ENCODE measurements at places on chromosomes 3 and 15.

DNA sequence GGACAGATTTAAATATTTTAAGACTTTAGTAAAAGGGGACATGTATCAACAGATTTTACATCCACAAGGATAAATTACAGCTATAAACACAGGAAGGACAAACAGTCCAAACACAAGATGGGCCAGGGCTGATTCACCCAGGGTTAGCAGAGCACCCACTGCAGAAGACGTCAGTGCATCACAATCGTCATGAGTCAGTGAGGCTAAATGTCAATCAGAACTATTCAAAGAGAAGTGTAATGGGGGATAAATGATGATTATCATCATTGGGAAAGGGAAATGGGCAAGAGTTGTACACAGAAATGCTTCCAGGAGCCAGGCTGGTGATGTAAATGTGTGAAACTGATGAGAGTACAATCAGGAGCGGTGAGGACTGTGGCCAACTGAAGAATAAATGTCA, 226.8 kb downstream of the PLCL2 start:
- no peak for DNase-seq

GRCh38 chr3:58507356-58508078, 15.6 kb downstream of the KCTD6 start:
- no peak for DNase-seq

GRCh38 chr15:41487802-41488201, 5.9 kb upstream of the ITPKA start:
- DNase-seq, result no peak

DNA sequence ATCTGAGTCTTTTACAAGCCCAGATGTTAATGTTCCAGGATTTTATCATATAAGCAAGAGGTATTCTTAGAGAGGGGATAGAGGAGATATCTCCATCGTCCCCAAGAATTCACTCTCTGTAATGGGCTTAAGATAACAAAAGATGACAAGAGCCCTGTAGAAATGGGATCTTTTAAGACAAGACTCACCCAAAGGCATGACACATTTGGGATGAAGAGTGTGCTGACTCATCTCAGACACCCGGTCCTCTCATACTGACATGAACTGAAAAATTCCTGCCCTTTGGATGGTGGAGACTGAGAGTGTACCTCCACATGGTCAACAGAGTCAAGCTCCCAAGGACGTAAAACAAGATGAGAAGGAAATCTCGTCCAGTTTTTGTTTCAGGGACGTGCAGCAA, 11.0 kb downstream of the LEKR1 start:
- DNase-seq, result peak; percentile 38

DNA sequence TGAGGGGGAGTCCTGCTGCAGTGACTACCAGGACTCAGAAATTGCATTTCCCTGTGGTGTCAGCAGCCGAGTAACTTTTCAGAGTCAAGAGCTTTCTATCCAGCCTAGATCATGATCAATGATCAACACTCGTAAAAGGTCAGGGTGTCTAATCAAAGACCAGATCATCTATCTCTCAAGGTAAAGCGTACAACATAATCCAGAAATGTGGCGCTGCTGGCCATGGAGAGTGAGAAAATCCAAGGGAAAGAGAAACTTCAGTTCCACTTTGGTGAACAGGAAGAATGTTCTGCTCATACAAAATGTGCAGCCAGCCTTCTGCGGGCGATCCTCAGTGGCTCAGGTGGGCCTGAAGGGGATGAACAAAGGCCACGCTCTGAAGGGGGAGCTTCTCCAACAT, 1005.8 kb upstream of the NR2F2 start:
- DNase-seq, result no peak

DNA sequence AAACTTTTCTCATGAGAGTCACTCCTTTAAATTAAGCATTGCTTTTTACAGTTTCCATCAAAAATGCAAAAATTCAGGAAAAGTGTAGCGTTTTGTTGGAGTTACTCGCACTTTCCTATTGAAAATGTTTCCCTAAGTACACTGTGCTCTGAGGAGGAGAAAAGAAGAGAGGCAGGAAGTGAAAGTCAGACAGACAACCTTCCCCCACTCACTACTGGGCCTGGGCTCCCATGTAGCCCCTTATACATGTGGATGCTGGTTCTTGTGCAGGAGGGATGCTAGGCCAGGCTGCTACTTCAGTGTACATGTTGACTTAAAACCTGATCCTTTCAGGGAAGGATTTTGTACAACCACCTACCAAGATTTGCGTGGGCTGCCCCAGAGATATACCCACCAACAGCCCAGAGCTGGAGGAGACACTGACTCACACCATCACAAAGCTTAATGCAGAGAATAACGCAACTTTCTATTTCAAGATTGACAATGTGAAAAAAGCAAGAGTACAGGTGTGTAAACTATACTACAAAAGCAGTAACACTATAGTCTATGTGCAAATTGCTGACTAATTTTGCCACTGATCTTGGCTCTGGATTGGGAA, 15.1 kb downstream of the KNG1 start:
- no peak for DNase-seq

- no peak for DNase-seq
Observed at GRCh38 chr15:90881978-90882721, 2.2 kb upstream of the FES start.

- no peak for DNase-seq
Observed at GRCh38 chr3:45441584-45442310, 53.4 kb downstream of the LARS2 start.

- DNase-seq, result no peak
Observed at GRCh38 chr15:70788114-70789049, 25.0 kb upstream of the UACA start.

- DNase-seq, result peak; percentile 88
Observed at GRCh38 chr3:45123581-45124269, 22.5 kb downstream of the CDCP1 start.

DNA sequence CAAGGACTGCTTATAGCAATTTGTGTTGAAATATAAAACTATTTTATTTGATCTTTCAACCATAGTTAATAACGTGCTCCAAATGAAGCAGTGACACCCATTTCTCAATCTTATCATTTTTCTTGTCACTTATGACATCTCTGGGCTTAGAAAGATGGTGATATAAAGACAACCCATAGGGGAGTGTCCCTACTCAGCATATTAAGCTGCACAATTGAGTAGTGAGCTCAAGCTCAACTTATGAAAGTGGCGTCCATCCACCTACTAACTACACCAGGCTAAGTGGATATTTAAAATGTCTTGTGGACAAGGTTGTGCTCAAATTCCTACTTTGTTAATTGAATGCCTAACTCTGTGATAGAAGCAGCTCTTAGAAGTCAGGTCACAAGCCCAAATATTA, 46.7 kb downstream of the SLC9C1 start:
- no peak for DNase-seq

GRCh38 chr3:44521721-44522120, 33.3 kb upstream of the ZKSCAN7 start:
- DNase-seq, result no peak

DNA sequence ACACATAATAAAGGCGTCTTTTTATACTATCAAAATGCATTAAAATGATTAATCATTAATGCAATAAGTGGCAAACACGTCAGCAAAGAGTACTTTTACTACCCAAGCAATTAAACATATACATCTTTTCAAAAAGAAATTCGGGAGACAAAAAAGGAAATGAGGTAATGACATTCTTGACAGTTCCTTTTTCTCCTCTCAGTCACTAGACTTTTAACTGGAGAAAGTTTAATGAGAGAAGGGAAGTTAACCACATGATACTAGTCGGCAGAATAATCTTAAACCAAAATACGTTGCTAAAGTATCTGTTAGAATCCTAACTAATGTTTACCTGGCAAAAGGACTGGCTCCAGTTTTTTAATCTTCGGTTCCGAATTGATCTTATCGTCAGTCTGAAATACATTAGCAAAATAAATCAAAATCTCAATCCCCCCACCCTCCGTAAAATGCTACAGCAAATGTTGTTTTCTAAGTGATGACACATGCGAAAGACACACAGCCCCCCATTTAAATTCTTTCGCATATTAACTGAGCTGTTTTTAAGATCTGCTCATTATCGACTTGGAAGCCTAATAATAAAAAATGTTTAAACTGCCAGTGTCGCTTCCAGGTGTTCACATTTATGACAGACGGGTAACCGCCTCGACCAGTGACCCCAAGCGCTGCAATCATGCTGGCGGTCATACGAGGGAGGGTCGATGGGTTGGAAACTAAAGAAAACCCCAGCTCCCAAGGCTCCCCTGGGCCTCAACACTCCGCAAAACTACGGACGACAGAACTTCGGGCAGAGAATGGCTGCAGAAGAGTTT, 778 bp downstream of the MTMR10 start:
- peak; percentile 16 for DNase-seq

DNA sequence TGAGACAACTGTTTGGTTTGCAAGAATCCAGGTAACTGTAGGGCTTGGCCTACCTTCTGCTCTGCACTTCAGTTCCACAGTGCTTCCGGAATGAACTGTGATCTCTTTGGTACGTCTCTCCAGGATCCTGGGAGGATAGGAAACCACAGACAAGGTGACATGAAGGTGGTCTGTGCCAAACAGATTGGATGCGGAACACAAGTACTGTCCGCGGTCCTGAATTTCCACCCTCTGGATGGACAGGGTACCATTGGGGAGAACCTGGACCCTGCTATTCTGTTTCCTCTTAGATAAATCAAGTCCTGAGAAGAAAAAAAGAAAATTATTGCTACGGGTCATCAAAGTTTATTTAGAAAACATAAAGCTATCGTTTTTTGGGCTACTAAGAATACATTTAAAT, 17.3 kb downstream of the IGSF10 start:
- DNase-seq, result no peak

DNA sequence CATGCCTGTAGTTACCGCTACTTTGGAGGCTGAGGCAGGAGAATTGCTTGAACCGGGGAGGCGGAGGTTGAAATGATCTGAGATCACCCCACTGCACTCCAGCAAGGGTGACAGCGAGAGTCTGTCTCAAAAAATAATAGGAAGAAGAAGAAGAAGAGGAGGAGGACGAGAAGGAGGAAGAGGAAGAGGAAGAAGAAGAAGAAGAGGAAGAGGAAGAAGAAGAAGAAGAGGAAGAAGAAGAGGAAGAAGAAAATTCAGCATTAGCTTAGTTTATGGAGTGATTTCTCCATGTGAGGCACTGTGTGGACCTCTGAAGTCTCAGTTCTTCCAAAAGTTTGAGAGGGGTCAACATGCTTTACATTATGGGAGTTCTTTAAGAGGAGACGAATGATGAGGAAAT, 17.4 kb upstream of the MEGF11 start:
- DNase-seq, result no peak

DNA sequence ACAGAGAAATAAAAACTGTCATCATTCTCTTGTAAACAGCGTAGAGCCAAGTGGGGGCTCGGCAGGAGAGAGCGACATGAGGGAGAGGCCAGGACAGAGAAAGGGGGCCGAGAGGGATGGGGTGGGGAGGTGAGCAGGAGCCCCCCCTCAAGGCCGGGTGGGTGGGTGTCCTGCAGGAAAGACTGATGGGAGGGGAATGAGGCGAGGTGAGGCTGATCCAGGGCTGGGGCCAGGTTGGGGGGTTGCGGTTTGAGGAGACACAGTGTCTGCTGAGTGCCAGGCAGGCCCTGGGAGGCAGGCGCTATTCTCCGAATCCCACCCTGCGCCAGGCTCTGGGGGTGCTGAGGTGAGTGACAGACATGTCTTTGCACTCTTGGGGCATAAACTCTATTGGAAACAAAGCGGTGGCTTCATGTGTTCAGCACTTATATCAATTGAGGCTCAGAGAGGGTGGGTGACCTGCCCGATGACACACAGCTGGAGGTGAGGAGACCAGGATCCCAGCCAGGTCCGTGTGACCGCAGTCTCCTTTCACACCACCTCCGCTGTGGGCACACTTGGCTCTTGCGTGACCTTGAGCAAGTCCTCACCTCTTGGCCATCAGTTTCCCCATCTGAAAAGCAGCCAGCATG, 19.6 kb upstream of the CSPG4 start:
- DNase-seq, result no peak

- no peak for DNase-seq
Observed at GRCh38 chr3:127867986-127868385, 45.7 kb upstream of the MGLL start.

DNA sequence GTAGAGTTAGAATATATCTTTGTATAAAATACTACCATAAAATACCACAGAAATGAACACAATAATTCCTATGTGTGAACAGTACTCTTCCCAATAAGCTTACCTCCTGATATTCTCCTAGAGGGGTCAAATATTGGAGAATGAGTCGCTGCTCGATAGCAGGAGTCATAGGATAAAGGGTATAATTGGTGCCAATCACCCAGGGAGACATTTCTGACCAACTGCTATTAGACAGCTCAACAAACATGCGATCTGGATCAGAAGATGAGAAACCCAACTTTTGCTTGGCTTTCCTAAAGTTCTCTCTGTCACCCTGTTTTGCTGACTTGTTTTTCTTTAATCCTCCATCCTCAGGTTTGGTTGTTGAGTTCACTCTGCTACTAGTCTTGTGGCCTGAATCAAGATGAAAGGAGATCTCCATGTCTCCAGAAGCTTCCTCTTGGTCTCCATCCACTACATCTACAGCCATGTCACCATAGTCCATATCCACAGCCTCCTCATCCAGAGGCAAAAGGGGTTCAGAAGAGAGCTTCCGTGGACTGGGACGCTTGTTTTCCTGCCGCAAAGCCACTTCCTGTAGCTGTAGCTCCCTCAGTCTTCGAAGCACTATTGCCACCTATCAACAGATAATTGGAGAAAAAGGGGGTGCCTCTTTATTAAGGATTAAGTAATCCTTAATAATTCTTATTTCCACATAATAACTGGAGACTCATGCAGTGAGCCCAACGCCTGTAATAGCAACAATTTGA, 50.4 kb downstream of the RBM15B start:
- no peak for DNase-seq

- no peak for DNase-seq
Observed at GRCh38 chr15:70025413-70026296, 72.1 kb downstream of the TLE3 start.

All from RWPE1 (cell line).